IPS DF 19.7 (cell line): ENCODE measurements at places on chromosomes 12 and 14.

GRCh38 chr12:40499856-40500255, 192.4 kb upstream of the CNTN1 start:
- DNase-seq = no peak

DNA sequence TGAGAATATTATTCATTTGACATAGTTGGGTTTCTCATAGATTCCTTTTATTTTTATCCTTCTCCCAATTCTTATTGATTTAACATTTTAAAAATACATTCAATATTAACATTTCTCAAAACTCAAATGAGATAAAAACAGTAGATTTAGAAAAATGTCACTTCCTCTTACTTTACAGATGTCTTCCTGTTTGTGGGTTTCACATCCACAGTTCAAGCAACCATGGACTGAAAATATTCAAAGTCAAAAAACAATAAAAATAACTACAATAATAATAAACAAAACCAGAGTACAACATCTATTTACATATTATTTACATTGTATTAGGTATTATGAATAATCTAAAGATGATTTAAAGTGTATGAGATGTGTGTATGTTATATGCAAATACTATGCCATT, 111.3 kb upstream of the SLC16A7 start:
- DNase-seq = no peak

DNA sequence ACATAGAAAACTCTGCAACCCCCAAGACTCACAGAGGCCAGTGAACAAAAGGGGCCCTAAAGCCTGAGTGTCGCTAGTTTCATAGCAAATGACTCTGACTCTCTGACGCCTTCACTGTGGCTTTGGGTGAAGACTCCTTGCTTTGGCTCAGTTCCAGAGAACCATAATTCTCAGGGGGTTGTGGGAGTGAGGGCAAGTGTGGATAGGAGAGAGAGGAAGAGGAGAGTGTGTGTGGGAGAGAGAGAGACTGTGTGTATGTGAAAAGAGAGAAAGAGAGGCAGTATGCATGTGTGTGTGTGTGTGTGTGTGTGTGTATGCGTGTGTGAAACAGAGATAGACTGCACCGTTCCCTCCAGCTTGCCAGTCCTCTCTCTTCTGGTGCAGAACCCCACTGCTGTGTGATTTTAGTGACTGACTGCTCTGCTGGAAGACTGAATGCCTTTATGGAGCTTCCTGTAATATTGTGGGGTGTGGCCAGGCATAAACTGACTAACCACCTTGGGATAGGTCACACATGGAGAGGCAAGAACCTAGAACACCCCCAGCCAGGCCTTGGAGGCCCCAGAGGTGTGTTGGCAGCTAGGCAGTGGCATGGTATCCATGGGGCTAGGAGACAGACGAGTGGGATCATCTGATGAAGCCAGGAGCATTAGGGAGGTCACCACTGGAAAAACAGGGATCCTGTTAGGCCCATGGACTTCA, 45.9 kb upstream of the STXBP6 start:
- no peak for DNase-seq

DNA sequence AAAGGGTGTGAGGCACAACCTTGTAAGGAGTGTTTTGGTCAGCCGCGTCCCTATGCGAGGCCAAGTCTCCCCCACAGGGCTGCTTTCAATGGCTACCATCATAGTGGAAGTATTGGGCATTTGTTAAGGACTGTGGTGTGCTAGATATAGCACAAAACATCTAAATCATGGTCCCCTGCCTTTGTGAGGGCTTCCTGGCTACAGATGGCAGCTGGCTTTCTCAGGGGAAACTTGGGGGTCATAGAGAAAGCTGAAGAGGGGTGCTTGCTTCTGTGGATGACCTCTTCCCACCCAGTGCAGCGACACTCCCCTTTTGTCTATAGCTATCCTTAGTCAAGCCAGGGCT, 315.8 kb downstream of the ZFP36L1 start:
- no peak for DNase-seq

GRCh38 chr12:104664351-104664750, 207.6 kb downstream of the CHST11 start:
- DNase-seq = no peak

DNA sequence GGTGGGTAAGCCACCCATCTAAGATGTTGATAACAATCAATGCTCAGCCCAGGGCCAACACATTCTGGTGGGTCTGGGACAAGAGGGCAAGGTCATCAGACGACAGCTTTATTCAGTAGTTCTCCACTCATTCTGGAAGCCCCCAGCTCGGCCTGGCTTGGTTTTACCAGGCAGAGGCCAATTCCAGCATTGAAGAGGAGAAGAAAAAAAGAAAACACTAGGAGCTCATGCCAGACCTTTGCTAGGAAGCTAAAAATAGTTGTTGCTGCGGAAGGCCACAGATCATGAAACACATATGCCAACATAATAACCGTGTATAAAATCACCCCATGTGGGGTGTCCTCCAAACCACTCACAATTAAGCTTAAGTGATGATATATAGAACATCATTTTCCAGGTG, 44.4 kb downstream of the CCDC60 start:
- no peak for DNase-seq

DNA sequence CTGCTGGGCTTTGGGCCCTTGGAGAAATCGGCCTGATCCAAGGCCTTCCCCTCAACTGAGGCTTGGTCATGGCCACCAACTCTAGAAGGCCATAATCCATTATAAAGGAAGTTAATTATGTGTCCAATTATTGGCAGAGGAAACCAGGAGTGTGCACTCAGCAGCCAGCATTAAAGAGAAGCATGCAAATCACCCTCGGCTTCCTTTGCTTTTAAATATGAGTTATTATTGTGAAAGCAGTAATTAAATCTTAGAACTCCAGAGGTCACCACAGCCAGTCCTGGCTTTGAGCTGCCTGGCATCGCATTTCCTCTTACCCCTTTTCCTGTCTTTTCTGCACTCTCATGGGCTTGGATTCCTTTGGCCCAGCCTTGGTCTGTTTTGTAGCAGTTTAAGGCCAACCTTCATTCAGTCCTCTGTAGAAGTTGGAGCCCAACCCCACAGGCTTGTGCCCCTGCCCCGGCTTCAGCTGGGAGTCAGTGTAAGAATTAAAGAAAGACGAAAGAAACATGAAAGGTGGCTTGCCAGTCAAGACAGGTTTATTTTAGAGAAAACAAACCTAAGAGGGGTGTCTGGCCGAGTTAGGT, 14.7 kb upstream of the KRT86 start:
- DNase-seq = no peak

DNA sequence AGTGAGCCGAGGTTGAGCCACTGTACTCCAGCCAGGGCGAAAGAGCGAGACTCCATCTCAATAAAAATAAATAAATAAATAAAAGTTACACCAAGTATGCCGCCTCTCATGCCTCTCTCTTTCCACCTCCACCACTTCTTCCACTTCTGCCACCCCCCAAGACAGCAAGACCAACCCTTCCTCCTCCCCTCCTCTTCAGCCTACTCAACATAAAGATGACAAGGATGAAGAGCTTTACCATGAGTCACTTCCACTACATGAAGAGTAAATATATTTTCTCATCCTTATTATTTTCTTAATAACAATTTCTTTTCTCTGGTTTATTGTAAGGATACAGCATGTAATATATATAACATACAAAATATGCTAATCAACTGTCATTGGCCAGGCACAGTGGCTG, 3.6 kb upstream of the TMED2 start:
- no peak for DNase-seq

DNA sequence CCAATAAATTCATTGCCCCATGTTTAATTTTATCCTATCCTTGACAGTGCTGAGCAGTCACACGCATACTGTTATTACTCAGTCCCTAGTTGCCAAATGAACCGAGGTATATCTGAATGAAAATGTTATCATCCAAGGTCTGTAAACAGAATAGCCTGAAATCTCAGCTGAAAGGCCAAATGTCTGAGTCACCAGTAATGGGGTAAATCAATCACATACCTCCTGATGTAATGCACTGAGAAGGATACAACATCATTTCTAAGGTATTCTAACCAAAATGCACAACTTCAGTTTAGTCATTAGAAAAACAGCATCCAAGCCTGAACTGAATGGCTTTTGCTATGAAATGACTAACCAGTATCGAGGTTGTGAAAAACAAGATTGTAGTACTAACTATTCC, 228.6 kb downstream of the DPF3 start:
- DNase-seq = no peak
